ENCODE measurements at places on chromosomes 3 and 15.

GRCh38 chr3:40557575-40558161, 32.9 kb downstream of the ZNF621 start:
- no peak for DNase-seq

DNA sequence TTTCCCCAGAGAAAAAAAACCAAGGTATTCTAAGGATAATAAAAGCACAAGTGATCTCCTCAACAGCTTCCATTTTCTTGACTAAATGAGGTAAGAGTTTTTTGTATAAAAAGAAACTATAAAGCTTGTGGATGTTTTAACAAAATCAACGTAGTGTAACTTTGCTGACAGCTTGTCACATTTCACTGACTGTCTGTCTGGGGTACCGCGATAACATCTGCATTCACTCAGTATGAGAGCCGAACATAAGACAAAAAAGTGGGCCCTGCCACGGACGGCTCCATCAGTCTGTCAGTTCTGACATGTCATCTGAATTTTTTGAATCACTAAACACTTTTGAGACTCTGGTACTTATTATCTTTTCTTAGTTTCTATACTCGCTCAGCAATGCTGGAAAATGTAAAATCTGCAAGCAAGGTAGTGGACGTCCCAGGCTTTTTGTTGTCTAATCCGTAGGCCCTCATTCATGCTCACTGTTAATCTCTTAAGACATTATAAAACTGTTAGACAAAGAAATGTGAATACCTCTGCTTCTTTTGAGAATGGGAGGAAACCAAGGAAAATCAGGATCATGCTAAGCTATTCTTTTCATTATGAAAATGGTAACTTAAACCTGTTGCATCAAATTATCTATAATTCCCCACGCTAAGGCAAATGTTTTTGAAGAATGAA, 307.1 kb downstream of the MECOM start:
- DNase-seq: no peak

GRCh38 chr3:194392576-194392975, 6.5 kb downstream of the GP5 start:
- peak; percentile 41 for DNase-seq

GRCh38 chr3:102090721-102091045, 241.4 kb downstream of the NFKBIZ start:
- no peak for DNase-seq

GRCh38 chr3:150236316-150237082, 171.6 kb upstream of the TSC22D2 start:
- no peak for DNase-seq

DNA sequence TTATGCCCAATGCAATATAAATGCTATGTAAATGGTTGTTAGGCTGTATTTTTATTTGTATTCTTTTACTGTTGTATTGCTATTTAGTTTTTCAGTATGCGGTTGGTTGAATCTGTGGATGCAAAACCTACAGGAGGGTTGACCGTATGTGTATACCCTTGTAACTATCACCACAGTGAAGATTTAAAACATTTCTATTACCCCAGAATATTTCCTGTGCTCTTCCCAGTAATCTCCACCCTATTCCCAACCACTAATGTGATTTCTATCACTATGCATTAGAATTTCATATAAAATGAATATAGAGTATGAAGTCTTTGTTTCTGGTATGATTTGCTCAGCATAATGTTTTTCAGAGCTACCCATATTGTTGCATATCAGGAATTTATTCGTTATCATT, 705.0 kb downstream of the MECOM start:
- DNase-seq: no peak

DNA sequence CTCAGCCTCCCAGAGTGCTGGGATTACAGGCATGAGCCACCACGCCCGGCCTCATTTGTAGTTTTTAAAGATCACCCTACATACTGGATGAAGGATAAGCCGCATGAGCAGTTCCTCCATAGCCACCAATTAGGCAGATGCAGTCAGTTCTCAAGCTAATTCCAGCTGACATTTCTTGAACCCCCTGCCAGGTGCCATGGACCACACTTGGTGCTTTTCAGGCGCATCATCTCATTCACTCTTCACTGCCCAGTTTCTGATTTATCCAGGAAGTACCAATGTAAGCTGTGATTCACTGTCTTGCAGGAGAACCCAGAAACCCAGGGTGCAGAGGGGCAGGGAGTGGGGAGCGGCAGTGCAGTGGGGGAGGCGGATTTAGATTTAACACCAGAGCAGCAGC, 56.5 kb upstream of the RASA2 start:
- DNase-seq: no peak

- no peak for DNase-seq
Measured at GRCh38 chr3:53382106-53382505, 34.8 kb upstream of the DCP1A start.

DNA sequence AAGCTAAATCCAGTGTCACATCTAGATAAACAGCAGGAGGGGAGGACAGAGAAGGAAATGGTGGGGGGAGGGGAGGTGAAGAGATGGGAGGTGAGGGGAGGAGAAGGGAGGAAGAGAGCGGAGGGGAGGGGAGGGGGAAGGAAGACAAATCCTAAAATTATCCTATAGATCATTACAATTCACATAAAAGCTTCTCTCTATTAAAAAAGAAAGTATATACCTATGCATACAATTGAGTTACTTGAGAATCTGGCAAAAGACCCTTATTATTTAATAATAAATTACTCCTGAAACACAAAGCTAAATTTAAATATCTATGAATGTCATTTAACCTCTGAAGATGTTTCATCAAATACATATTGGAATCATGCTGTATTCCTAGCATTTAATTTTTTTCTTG, 303.9 kb downstream of the MAGI1 start:
- DNase-seq: no peak

GRCh38 chr3:140809316-140809715, 131.5 kb downstream of the TRIM42 start:
- DNase-seq: no peak

- no peak for DNase-seq
Measured at GRCh38 chr3:123610331-123610730, 25.5 kb upstream of the HACD2 start.

GRCh38 chr3:144265542-144266100, 294.0 kb downstream of the DIPK2A start:
- no peak for DNase-seq

DNA sequence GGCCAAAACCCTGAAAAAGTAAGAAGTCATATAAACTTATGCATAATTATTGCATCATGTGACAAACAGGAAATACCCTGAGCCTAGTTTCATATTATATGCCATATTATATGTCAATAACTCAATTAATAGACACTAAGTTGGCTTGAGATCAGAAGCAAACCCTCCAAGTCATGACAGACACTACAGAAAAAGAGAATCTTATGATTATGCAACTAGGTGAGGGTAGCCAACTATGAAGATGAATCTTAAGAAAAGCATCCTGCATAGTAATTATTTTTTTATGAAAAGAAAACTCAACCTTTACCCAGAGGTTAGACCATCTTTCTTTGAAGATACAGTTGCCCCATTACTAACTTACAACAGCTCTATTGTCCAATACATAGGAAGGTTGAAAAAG, 192.4 kb upstream of the VEPH1 start:
- no peak for DNase-seq

DNA sequence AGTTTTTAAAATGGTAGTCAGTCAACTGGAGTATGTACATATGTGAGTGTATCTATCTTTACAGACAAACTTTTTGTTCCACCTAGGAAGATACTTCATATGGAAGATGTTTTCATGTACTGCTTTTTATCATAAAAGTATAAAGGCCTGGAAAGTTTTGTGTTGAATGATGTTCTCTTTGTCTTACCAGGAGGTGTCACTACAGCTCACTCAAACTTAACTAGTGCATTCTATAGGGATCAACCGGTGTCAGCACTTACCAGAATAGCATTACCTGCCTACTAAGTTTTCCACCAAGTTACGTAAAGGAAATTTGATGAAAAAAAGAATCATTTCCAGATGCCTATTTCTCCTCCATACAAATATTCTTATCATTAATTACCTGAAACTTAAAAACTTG, 522.6 kb upstream of the SEMA6D start:
- no peak for DNase-seq

DNA sequence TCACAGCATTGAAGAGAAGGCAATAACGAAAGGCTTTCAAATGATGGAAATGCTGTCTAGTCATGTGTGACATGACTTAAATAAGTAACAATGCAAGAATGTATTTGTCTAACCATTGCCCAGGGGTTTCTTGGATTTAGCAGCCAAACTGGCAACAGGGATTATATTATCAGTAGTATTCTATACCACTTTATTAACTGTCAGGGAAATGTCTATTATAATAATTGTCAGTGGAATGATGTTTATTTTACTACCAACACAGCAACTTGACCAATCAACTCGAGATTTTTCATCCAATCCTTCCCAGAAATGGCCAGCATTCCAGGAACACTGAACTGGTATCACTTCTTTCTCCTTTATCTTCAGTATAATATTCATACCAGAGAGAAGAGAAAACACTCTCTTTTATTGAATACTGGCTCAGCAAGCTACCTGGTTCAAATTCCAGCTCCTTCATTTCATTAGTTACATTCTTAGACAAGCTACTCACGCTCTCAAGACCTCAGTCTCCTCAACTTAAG, 66.2 kb downstream of the FOXP1 start:
- no peak for DNase-seq

DNA sequence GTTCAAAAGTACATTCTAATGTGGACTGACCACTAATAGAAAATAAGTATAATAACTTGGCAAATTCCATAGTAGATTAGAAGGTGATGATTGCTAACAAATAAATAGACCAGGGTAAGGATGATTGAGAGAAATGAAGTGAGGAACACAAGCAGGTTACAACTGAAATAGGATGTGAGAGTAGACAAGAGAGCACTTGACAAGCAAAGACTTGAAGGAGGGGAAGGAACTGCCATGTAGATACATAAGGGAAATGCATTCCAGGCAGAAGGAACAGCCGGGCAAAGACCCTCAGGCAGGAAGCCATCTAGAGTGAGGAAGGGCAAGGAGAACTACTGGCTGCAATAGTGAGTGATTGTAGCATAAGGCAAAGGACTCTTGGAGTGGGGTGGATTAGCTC, 5.0 kb downstream of the PLA1A start:
- no peak for DNase-seq

DNA sequence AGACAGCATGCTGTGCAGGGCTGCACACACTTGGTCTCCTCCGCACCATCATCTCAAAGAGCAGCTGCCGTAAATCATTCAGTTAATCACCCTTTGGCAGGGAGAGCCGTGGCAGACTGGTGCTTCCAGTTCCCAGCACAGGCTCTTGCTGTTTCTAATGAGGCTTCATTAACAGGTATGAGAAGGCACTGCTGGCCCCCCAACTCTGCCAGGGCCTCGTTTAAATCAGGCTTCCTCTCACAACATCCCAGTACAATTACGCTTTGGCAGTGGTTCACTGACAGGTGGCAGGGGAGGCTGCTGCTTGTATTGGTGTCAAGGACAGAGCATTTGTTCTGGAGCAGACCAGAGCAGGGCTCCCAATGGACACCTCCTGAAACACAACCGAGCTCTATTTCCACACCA, 77.1 kb downstream of the BFSP2 start:
- no peak for DNase-seq

DNA sequence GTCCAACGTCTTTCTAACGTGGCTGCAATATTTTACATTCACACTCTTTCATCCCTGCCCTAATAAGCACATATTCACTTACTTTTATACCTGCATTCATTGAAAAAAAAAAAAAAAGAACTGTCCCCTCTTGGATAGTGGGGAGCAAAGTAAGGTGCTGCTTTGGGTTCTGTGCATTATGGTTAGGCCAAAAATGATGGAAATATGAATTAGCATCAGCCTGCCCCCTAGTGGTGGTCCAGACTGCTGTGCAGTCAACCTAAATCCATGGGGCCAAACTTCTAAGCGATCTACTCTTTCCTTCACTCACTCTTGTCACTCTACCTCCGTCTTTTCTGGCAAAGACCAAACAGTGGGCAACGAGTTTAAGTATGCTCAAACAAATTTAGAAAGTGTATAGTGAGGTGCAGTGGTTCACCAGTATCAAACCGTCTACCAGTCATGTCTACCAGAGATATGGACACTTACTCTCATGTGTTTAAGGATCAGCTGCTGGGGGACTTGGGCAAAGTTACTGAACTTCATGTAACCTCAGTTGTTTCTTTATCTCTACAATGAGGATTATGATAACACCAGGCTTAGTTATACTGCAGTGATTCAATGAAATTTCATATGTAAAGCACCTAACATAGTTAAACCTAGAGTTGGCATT, 61.5 kb upstream of the GRM7 start:
- DNase-seq: no peak

- DNase-seq: peak; percentile 38
Measured at GRCh38 chr15:71784719-71785118, 25.6 kb upstream of the NR2E3 start.

DNA sequence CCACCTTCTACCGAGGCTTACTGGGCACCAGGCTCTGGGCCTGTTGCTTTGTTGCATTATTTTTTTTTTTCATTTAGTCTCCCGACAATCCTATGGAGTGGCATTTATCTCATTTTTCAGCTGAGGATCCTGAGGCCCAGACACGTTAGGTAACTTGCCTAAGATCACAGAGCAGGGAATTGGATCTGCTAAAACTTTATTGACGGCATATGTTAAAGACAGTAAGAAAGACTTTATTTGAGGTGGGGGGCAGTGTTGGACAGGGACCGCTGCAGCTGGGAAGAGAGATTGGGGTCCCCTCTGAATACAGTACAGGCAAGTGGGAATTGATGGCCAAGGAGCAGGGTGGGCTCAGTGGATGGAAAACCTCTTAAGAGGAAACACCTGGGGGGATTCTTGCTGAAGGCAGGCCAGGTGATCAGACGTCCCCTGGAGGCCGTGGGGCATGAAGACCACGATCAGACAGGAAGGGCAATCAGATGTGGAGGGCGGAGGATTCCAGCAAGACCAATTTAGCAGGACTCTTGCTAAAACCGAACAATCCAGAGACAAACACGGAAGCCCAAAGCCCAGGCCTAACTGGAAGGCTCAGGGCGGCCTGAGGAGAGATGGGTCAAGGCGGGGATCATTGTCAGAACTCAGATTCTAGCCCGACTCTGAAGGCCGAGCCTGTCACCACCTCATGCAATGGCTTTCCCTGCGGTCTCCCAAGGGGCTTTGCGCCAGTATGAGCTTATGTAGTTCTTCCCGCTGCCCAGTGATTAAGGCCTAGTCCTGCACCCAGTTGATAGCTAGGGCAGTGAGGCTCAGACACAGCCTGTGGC, 53.7 kb downstream of the RGMA start:
- DNase-seq: peak; percentile 53

- no peak for DNase-seq
Measured at GRCh38 chr3:29758434-29759322, 477.8 kb downstream of the RBMS3 start.

- DNase-seq: no peak
Measured at GRCh38 chr3:60399292-60399691, 852.0 kb downstream of the FHIT start.

DNA sequence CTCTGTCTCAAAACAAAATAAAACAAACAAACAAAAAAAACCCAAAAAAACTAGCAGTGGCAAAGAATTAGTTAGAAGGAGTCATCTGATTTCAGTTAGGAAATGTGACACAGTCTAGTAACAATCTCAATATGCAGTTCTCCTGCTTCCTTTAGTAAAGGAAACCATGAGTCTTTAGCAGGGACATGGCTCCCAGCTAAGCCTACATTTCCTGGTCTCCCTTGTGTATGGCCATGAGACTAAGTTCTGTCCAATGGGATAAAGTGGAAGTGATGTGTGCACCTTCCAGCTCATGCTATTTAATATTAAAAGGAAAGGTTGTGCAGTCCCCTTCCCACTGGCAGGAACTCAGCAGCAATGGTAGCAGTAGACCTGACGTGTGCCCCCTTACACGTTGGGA, 74.6 kb downstream of the GREM1 start:
- no peak for DNase-seq

- DNase-seq: no peak
Measured at GRCh38 chr15:101240358-101240757, 11.5 kb downstream of the CHSY1 start.
